Activated CD4-positive, alpha-beta T cell treated with anti-CD3 and anti-CD28 coated beads, Interleukin-2, amount 50 U/mL, for 48 hours (primary cell): ENCODE measurements at places on chromosomes 12 and 14.

DNA sequence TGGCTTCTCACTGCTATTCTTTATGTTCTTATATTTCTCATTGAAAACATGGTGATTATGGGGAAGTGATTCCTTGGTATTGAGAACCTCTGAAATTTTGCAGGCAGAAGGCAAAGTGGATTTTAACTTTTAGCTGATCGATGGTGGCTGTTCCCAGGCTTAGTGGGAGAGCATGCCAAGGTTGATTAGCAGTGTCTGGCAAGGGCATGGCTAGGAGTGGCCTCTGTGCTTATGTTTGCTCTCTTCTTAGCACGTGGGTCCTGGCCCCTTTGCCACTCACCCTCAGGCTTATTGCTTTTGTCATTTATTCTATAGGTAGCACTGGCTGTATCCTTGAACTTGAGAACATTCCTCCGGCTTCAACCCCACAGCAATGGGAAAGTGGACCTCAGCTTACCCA lies 2.1 kb downstream of the MVK start:
- DNase-seq = no peak

GRCh38 chr12:125470838-125471783 lies 405.9 kb downstream of the AACS start:
- DNase-seq = no peak

DNA sequence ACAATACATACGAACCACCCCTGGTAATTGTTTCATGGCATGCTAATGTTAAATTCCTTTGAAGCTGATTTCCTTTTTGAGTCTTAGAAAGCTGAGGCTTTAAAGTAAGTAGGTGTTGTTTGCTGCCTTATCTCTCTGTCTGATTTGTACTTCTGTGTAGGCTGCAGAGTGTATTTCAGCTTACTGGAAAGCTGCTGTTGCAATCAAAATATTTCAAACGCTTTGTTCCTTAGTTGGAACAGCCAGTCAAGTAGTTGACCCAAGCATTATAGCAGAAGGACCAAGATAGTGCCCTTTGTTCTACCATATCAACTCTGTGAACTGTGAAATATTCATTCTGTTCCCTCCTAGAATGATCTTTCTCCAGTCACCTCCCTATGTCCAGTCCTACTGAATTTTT lies 3.1 kb downstream of the PKP2 start:
- no peak for DNase-seq

GRCh38 chr14:92900660-92901059 lies 22.3 kb upstream of the CHGA start:
- DNase-seq = no peak

GRCh38 chr12:96466939-96467751 lies 22.2 kb upstream of the CFAP54 start:
- DNase-seq = no peak

DNA sequence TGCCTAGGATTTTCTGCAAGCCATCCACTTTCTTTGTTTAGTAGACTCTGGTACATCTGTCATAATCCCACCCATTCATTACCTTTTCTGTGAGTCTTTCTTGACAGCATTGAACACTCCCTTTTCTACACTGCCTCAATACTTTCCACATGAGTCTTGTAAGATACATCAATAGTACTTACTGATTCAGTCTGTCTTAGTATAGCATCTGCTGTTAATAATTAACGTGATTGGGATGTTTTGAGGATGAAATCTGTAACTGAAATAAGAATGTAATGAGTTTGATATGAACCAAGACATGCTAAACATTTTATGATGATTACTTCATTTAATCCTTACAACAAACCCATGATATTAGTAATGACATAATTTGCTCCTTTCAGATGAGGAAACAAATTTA lies 196.2 kb upstream of the FOXG1 start:
- no peak for DNase-seq

GRCh38 chr12:124458220-124458991 lies 109.0 kb downstream of the NCOR2 start:
- no peak for DNase-seq

DNA sequence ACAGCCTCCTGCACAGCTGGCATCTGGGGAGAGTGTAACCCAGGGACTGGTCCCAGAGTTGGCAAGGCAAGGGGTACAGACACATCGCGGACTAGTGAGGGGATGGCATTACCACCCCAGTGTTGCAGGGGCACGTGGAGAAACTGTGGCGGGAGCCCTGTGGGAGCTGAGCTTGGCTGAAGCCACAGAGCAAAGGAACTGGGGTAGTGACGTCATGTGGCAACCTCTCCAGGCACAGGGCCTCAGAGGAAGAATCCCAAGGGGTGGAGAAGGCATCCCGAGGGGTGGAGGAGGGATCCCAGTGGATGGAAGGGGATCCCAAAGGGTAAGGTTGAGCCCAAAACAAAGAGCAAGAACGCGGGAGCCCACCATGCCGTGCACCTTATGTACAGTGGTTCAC lies 70.1 kb downstream of the GSC start:
- no peak for DNase-seq

- no peak for DNase-seq
Observed at GRCh38 chr12:66270613-66271012, 31.7 kb upstream of the HELB start.

DNA sequence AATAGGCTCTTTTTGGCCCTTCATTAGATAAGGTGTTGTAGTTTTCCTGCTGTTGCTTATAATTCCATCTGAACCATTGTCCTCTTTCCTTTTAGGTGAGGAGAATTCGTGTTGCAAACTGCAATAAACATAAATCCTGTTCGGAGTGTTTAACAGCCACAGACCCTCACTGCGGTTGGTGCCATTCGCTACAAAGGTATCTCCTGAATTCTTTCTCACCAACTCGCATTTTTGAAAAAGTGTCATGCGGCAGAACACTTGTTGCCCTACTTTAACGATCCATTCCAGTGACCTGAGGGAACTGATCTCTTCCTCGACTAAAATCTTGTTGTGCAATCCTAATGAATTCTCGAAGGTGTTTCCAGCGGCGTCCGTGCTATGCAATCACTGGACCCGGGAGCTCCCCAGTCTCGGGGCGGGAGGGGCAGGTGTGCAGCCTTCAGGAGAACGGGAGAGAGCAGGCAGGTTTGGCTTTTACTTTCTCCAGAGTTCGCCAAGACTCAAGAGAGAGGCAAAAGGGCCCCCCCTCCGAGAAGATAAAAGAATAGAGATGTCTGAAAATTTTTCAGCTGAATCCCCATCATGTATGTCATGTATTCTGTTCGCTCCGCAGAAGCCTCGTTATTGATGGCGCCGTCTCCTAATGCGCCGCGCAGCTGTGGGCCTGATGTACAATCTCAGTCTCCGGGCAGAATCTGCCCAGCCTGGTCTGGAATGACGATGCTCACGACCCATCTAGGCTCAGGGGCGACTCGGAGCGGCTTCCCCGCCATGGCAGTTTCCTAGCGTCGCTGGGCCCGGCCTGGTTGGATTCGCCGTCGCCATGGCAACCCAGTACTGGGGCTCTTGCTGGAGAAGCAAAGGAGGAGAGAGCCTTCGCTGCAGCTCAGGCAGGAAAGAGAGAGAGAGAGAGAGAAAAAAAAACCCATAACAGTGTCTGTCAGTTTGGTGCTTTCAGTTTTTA lies 38.2 kb downstream of the PLXNC1 start:
- DNase-seq = no peak

DNA sequence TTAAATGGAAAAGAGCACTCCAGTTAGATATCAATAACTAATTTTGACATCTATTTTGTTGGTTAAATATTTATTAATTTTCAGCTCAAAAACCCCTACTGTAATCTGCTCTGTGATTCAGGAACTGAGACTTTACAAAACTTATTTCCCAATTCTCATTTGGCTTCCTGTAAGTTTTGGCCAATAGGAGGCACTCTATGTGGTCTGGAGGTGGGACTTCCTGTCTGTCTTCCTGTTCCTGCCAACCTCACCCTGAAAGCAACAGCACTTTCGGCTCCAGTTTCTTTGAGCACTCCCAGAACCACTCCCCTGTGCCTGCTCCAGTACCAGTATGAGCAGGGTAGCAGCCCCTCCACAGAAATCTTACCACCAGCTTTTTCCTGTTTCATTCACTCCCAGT lies 1027.0 kb downstream of the VRK1 start:
- DNase-seq = no peak

GRCh38 chr14:49692193-49692757 lies 645 bp upstream of the KLHDC1 start:
- DNase-seq = no peak

DNA sequence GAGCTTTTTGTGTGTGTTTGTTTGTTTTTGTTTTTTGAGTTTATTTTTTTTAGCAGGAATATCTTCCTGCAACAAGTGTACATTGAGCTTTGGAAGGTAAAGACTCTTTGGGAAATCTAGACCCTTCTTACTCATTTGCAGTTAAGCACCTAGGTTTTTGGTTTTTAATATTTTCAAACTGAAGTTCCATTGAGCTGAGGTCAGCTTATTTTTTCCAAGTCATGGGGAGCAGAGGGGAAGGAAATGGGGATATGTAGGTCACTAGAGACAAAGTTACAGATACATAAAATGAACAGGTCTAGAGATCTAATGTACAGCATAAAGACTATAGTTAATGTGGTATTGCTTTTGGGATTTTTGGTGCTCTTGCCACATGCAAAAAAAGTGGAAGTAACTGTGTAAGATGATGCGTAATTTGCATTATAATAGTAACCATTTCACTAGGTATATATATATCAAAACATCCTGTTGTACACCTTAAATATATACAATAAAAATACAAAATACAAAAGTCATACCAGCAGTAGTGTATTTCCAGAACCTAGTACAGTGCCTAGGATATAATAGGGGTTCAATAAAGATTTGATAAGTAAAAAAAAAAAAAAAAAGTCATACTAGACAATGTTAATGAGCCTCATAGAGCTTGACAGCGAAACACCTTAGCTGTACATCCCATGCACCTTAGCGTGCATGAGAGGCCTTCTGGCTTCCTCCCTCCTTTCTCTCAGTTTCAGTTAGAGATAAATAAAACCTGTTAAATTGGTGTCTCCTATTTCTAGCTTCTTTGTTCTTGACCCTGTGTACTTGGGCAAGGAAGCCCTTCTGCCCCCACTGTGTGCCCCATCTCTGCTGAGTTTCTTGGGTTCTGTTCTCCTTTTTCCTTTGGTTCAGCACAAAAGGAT lies 22.7 kb downstream of the CGRRF1 start:
- no peak for DNase-seq

DNA sequence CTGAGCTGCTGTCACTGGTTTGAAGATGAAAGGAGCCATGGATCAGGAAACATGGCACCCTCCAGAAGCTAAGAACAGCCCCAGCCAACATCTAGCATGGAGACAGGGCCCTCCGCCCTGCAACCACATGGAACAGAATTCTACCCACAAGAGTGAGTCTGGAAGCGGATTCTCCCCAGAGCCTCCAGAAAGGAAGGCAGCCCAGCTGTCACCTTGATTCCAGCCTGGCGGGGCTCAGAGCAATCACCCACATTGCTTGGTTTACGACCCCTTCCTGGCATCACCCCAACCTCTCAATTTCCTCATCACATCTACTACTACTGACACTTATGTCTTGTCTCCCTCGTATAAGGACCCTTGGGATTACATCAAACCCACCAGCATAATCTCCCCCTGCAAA lies 38.5 kb downstream of the OAS2 start:
- DNase-seq = no peak

- DNase-seq = no peak
Observed at GRCh38 chr12:63897931-63898330, 53.4 kb downstream of the SRGAP1 start.

GRCh38 chr14:34775342-34775741 lies 60.9 kb upstream of the CFL2 start:
- DNase-seq = no peak

DNA sequence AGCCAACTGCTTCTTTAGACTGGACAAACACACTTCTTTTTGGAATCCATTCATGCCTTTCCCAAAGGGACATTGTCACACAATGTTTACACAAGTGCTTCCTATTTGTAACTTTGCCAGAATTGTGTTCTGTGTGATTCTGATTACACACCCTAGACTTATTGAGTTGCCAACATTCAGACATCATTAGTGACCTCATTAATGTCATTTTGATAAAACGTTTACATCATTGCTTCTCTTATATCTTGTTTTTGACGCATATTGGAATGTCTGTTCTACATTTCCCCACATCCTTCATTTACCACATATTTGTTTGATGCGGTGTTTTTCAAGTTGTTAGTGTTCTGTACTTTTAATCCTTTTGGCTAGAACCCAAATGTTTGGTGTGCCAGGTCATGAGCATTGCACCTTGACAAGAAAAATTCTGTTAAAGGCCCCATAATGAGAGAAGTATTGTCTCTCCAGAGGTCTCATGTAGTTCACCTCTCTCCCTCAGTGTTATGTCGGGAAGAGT lies 305.5 kb downstream of the AEBP2 start:
- no peak for DNase-seq

- DNase-seq = no peak
Observed at GRCh38 chr12:52220477-52220876, 12.6 kb upstream of the KRT7 start.

- no peak for DNase-seq
Observed at GRCh38 chr14:93706360-93706955, 81.8 kb downstream of the PRIMA1 start.

- DNase-seq = no peak
Observed at GRCh38 chr14:45089813-45090212, 5.9 kb downstream of the PRPF39 start.

DNA sequence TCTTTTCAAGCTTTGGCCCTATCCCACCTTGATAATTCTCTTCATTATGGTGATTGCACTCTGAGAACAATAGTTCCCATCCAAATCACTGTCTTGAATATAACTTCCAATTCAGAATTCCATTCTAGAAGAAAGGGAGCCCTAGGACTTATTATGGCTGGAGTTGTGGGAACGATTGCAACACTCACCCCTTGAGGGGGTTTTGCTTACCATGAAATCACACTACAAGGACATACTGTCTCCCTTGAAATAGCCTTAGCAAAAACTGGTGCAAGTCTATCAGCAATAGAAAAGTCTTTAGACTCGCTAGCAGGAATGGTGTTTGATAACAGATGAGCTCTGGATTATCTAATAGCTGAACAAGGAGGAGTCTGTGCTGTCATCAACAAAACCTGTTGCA lies 31.4 kb upstream of the OXA1L start:
- no peak for DNase-seq

- DNase-seq = no peak
Observed at GRCh38 chr12:79689061-79689476, 1.7 kb downstream of the PAWR start.

DNA sequence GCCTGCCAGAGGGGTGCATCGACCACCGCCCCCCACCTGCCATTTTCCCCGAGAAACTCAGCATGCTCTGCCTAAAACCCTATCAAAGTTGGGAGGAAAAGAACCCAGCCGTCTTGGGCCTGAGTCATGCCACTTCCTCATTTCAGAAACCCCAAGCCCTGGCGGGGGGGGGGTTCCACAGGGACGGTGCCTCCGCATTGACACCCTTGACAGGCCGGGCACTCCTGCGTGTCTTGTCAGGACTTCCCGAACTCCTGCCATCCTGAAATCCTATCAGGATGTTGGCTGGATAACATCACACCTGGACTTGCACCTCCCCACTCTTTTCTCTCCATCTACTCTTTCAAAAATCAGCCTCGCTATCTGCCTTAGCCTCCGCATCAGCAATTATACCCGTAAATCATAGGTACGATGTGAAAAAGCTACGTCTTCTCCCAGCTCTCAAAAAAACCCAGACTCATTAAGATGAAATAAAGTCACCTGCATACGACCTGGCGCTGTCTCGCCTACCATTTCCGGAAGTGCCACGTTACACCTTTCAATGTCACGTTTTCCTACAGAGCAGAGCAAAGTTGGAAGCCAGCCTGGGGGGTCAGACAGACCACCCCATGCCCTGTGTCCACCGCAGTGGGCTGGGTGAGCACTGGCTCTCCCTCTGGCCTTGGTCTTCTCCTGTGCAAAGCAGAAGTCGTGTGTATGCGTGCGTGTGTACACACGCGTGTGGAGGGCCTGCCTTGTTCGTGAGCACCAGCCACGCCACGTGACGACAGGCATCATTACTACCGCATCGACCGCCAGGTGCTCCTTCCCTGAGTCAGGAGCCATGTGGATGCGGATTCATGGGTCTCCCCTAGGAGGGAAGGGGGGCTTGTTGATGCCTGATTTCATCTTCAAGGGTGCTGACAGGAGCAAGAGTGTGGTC lies 96.7 kb downstream of the RFLNA start:
- DNase-seq = peak; percentile 64
